ENCODE measurements at places on chromosomes 16 and 17.

DNA sequence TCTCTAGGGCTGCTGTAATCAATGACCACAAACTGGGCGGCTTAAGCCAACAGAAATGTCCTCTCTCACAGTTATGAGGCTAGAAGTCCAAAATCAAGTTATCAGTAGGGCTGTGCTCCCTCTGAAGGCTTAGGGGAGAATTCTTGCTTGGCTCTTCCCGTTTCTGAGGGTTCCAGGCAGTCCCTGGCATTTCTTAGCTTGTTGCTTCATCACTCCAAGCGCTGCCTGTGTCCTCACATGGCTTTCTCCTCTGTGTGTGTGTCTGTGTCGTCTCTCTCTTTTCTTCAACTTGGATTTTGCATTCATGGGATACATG is 13.7 kb upstream of the CDC42EP4 start:
- no peak for DNase-seq

DNA sequence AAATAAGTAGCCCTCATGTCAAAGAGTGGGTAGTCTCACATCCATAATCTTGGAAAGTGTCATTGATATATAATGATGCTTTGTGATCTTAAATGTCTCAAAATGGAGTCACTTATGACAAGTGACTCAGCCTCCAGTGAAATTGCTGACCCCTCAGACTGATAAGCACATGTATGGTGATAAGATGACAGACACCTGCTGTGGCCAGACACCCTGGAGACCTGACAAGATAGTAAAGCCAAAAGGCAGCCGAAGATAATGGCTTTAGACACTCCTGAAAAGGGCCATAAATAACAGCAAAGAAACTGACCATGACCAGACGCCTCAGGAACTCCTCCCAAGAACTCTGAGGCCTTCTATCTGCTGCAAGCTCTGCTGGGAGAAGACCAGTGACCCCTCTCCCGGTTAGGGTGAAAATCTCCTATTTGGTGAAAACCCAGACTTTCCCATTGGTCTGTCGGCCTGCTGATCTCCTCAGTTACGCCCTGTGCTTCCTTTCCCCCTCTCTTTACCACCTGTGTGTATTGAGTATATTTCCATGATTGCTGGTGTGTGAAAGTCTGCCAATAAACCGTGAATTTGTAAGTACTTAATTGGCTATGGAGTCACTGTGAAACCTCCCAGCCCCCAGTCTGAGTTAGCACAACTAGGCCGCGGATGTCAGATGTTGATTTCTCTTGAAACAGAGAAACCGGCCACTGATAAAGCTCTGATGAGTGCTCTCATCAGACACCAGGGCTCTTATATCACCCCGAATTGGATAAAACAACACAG is 226.7 kb upstream of the MYOCD start:
- DNase-seq: no peak

- DNase-seq: no peak
These were observed 57.1 kb downstream of the BRIP1 start for GRCh38 chr17:61806081-61806828.

GRCh38 chr17:39752241-39752881 is 14.6 kb downstream of the GRB7 start:
- no peak for DNase-seq

- DNase-seq: no peak
These were observed 242.2 kb upstream of the CCL2 start for GRCh38 chr17:34012709-34013375.

GRCh38 chr17:32161506-32162365 is 19.4 kb downstream of the RHOT1 start:
- no peak for DNase-seq

GRCh38 chr16:79698341-79698753 is 97.8 kb upstream of the MAF start:
- peak; percentile 22 for DNase-seq

DNA sequence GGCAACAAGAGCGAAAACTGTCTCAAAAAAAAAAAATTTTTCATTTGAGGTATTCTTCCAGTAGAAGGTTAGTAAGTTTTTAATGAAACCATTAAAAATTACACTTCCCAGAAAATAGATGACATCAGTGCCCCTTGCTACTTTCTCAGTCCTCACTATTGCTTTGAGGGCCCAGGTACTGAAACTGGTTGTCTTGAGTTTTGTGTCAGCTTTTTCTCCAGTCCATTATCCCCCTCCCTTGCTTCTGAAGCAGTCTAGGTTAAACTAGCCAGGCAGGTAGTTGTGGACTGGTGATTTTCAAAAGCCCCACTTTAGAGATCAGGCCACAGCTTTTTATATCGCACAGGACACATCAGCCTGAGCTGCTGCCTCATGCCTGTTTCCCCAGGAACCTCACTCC is 10.9 kb downstream of the SMCR8 start:
- no peak for DNase-seq

DNA sequence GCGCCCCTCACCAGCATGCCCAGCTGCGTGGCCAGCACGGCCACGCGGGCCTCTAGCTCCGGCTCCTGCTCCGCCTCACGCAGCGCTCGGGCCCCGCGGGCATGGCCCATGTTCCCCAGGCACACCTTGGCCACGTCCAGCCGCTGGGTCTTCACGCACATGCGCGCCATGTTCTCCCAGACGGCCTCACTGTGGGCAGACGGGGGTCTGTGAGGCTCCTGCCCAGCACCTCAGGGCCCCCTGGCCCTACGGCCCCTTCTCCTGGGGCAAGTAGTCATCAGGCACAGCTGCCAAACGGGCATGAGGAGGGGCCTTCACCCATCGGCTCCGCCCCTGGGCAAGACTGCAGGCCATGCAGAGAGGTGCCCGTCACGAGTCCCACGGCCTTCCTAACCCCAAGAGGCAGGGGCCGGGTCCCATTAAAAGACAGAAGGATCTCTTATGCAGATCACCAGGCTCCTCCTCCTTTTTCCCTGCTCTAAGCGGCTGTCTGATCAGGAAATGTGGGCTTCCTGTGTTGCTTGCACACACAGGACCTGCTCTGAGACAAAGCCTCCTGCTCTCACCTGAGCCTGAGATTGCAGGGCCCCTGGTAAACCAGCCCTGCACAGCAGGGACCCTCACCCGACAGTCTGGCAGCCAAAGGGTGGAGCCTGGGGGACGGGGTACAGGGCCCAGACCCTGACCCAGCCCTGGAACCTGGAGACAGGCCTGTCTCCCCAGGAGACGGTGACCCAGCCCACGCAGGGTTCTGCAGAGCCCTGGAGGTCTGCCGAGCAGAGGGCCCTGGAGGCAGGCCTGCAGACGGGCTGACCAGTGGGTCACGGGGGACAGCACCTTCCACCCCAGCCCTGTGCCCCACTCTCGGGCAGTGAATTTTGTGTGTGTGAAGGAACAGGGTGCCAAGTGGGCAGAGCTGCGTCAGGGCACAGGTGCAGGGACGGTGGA is 6.6 kb upstream of the TMEM204 start:
- DNase-seq: no peak

DNA sequence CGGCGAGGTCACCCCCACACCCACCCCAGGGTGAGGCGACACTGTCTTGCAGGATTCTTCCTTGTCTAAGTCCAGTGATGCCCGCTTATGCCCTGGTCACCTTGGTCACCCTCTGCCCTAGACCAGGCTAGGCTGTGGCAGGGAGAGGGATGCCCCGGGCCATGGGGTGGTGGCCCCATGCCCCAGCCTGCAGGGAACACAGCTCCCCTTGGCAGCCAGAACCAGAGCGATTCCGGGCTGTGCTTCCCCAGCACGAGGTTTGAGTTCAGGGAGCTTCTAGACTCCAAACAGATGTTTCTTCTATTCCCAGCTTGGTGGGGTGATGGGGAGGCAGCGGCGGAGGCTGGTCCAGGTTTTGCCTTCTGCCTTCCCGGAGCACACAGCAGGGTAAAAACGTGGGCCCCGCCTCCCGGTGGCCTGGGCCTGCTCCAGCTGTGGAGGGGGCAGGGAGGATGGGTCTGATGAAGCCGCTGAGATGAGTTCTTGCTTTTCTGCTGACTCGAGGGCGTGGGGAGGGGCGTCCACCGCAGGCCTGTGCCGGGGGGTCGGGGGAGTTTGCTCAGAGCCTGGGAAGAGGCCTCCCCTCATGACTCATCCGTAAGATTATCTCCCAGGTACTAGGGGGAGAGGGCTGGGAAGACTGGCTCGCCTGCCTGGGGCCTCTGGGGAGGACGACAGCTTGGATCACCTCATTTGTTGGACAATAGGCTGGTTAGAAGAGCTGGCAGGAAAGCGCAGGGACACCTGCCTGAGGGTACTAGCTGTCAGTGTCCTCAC is 15.4 kb downstream of the SMTNL2 start:
- no peak for DNase-seq

- DNase-seq: no peak
These were observed 59.2 kb upstream of the TANC2 start for GRCh38 chr17:62906881-62907280.

DNA sequence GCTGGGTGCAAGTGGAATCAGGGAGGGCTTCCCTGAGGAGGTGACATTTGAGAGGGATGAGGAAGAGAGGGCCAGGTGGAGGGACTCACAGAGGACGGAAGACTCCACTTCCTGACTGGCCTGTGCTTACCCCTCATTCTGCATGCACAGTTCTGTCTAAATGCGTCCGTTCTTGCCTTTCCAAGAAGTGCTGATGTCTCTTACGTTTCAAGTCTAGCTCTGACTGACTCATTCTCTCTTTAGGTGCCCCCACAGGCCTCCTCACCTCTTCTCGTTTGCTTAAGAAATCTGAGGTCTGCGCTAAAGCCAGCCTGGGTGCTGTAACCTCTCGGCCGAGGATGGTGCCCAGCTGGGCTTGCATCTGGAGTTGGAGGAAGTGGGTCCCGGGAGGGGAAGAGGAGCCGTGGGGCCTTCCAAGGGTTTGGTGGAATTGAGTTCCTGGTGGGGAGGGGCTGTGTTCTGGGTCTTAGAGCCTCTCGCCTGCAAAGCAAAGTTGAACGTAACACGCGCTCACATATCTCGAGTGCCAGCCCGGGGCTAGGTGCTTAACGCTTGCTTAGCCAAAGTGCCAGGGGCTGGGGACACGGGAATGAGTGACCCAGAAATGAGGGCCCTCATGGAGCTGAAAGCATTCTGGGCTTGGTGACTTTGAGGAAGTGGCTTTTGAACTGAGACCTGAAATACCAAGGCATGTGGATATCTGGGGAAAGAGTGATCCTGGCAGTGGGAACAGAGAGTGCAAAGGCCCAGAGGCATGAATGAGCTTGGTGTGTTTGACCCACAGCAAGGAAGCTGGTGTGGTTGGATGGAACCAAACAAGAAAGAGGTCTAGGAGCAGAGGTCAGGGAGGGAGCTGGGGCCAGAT is 4.8 kb downstream of the IL4R start:
- DNase-seq: peak; percentile 77

- DNase-seq: no peak
These were observed 187.1 kb downstream of the TMEM114 start for GRCh38 chr16:8402981-8403843.

GRCh38 chr17:65662196-65662595 is 100.7 kb upstream of the AXIN2 start:
- DNase-seq: no peak

- DNase-seq: no peak
These were observed 1.1 kb downstream of the SLFN13 start for GRCh38 chr17:35447499-35447898.

- no peak for DNase-seq
These were observed 375.7 kb upstream of the CDH11 start for GRCh38 chr16:65497571-65497970.

- DNase-seq: peak; percentile 70
These were observed 136.0 kb upstream of the C17orf78 start for GRCh38 chr17:37239690-37240334.

- no peak for DNase-seq
These were observed 27.6 kb upstream of the KPNB1 start for GRCh38 chr17:47622180-47622549.

- peak; percentile 93 for DNase-seq
These were observed 13.2 kb downstream of the COPZ2 start for GRCh38 chr17:48024149-48025039.

DNA sequence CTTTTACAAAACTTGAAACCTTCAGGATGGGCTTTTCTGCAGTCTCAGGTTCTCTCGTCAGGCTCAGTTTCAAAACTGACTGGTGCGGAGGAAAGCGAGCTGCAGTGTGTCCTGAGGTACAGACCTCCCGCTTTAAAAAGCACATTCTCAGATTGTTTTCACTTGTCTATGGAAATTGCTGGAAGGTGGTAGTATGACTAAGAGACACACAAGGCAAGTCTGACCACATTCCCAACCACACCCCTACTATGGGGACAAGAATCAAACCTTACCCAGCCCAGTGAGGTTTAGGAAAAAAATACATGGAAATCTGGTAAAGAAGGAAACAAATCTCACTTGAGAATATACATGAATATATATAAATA is 18.2 kb downstream of the SRP68 start:
- no peak for DNase-seq

GRCh38 chr16:55478827-55479429 is at the start of gene MMP2:
TSS of gene MMP2 (plus strand) at chr16:55479198. CDS start at chr16:55479480, 282 bp downstream.
- DNase-seq: peak; percentile 70

DNA sequence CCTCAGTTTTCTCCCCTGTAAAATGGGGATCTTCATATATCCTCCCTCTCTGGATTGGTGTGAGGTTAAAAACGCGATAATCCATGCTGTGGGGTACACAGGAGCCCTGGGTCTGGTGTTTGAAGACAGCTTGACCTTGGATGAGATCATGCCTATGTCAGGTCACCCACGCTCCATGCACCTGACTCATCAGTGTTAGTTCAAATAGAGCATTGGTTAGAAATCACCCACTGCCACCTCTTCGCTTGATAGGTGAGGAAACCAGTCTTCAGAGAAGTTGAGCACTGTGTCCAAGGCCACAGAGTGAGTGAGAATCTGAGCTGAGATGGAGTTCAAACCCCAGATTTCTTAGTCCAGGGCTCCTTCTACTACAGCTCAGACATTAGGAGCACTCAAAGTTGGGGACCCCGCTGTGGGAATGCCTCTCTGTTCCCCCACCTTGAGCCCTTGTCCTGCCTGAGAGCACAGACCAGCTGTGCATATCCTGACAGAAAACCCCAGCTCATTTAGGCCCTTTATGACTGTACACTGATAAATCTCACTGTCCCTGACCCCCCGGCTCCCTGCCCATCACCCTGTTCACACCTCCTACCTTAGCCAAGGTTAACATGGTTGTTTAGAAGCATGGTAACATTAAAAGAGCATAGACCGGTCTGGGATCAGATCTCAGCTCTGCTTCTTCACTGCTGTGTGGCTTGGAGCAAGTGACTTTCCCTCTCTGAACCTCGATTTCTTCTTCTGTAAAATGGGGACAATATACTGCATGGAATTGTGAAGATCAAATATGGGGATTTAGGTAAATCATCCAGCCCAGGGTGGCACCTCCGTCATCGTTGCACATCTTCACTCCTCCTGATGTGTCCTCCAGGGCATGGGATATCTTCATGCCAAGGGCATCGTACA is 22.4 kb upstream of the LGALS9 start:
- no peak for DNase-seq

- DNase-seq: no peak
These were observed 258.6 kb downstream of the SNX29 start for GRCh38 chr16:12235110-12235509.
